ENCODE measurements at places on chromosomes 12 and 14.

DNA sequence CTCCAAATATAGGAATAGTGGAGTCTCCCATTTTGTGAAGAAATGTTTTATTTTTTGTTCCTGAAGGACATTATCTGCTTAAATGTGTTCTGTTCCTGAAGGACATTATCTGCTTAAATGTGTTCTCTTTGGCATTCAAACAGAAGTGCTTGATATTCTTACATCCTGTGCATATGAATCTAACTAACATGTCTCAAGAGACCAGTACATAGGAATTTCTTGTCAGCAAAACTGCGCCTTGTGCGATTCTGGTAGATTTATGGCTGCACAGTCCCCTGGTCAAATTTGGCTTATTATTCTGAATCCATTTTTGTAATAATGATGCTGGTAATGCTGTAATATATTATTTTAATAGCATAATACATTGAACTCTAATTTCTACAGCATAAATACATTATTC is 722.4 kb downstream of the NOVA1 start:
- DNase-seq, result no peak

GRCh38 chr12:93812626-93813025 is 135.5 kb downstream of the CRADD start:
- DNase-seq, result no peak

DNA sequence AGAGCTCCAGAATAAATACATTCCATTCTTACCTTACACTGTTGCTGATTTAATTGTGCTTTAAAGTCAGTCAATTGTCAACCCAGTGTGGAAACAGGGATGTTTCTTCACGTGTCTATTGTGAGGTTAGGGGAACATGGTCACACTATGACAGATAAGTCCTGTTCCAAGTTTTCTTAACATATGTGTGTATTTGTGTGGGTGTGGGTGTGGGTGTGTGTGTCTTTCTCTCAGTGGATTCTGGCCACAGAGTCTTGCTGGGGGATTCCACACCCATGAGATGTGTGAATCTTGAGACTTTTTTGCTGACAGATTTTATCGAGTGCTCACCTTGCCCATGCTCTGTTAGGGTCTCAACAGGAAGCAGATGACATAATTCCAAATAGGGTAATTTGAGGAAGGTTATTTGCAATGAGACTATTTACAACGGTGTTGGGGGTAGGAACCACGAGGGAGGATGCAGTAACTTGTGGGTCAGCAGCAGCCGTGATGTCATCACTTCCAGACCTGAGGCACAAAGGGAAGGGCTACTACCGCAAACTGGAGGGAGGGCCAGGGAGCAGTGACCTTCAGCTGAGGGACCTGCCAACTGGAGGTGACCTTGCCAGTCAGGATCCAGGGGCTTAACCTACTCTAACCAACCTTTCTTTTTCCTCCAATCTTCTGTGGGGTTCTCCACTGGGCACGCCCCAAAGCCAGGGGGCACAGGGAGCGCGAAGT is 1.9 kb upstream of the VRK1 start:
- DNase-seq, result no peak

DNA sequence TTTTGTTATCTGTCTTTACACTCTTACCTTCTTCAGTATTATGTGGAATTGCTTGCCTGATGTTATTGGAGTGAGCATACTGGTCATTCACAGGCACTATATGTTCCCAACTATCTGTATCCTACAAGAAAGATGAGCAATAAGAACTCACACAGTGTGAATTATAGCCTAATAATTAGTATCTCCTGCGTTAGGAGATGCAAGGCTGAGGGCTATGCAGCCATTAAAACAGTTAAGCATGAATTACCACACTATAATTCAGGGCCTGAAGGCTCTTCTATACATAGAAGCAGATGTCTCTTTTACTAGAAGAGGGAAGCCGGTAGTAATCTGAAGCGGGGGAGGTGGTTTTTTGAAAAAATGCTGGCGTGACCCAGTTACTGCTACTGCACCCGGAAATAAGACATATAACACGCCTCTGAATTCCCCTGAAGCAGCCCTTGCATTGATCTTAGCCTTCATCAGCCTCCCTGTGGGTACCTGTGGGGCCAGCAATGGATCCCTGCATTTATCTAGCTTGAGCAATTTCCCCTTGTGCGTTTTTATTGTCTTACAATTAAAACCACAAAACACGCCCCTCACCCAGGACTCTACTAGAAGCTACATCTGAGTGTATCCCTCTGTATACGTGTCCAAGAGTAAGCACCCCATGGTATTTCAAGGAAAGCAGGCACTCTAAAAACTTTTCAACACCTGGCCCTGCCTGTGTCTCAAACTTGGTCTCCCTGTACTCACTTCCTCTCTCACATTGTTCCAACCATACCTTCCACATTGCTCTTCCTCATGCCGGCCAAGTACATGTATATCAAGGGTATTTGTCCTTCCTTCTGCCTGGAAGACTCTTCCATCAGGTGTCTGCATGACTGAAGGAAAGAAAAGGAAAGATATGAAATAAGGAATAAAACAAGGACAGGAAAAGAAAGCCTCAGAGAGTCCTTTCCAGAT is 210.9 kb upstream of the ARID2 start:
- DNase-seq, result peak; percentile 68

DNA sequence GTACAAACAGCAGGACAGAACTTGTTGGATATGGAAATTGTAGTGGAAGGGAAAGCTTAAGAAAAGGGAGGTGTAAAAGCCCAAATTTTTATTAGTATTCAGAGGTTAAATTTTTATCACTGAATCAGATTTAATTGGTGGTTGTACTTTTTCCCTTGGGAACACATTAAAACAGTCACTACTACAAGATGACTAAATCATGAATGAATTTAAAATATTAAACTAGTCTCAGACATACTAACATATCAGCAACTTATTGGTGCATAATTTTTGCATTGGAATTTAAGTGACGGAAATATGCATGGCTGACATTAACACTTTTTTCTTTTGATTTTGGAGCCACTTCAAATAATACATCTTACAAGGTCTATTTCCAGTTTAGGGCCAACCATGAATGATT is 27.6 kb downstream of the SAMD4A start:
- DNase-seq, result no peak

DNA sequence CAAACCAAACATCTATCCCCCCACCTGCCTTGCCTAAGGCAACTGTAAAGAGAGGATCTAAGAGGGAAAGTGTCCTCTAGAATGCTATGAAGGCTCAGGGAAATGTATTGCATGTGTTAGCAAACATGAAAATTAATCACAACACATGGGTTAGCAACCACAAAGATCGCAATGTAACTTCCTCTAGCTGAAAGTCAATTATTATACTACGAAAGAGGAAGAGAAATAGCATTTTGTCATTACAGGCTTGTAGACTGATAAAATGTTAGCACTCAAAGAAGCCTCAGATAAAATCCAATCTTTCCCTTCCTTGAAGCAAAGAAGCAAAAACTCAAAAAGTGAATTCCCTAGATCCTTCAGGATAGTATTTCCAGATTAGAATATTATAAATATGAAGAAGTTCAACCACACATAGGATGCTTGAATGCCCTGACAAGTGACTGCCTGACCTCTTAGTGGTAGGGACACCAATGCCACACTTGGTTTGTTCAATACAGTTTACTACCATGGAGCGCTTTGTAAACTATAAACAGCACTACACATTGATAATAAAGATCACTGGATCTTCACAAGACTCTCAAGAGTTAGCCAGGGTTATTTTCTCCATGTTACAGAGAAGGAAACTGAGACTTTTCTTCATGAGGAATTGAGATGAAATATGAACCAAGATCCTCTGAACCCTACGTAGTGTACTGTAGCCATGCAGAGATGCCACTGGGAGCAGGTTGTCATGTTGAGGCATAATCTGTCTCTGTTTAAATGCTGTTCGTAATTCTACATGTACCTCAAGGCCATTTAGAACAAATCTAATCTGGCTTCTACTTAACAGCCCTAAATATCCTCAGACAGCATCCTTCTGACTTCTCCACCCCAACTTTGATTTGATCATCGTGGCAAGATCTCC is 100.7 kb downstream of the ITPR2 start:
- DNase-seq, result no peak

GRCh38 chr12:122785503-122785902 is 11.1 kb downstream of the CCDC62 start:
- DNase-seq, result no peak

DNA sequence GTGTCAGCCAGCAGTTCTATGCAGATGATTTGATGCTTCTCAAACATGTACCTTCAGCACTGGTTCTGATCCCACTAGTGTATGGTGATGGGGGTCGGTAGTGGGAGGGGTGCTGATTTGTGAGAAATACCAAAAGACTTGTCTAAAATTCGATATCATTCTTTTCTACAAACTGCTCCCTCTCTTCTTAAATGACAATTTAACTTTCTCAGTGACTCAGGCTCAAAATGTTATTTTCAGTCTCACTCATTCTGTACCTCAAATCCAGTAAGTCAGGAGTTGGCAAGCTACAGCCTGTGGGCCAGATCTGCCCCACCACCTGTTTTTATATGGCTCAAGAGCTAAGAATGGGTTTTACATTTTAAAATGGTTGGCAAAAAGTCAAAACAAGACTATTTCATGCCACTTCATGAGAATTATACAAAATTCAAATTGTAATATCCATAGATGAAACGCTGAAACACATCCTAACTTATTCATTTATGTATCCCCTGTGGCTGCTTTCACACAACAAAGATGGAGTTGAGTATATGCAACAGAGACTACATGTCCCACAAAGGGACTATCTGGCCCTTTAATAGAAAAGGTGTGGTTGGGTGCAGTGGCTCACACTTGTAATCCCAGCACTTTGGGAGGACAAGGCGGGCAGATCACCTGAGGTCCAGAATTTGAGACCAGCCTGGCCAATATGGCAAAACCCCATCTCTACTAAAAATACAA is 6.6 kb upstream of the NOP2 start:
- DNase-seq, result peak; percentile 57

GRCh38 chr12:11509326-11509725 is 114.0 kb upstream of the PRB2 start:
- no peak for DNase-seq

- no peak for DNase-seq
These were observed 32.8 kb upstream of the TOMM20L start for GRCh38 chr14:58362798-58363412.

- no peak for DNase-seq
These were observed 945.4 kb upstream of the FLRT2 start for GRCh38 chr14:84584511-84584910.

GRCh38 chr12:18158774-18159557 is 69.0 kb upstream of the RERGL start:
- no peak for DNase-seq

DNA sequence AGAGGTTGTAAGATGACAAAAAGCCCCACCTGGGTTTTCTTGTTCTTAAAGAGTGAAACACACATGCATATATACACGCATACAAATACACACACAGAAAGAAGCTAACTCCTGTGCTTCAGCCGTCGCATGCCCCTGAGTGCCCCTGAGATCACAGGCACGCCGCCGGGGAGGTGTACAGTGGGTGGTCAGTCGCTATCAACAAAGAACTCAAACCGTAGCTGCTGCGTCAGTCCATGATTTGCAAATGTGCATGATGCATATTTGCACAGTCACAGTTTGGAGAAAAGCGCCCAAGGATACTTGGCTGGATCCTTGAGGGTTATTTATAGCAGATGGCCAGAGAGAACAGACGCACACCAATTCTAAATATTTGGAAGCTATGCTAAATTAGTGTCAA is 206.9 kb downstream of the TMEM132D start:
- no peak for DNase-seq

DNA sequence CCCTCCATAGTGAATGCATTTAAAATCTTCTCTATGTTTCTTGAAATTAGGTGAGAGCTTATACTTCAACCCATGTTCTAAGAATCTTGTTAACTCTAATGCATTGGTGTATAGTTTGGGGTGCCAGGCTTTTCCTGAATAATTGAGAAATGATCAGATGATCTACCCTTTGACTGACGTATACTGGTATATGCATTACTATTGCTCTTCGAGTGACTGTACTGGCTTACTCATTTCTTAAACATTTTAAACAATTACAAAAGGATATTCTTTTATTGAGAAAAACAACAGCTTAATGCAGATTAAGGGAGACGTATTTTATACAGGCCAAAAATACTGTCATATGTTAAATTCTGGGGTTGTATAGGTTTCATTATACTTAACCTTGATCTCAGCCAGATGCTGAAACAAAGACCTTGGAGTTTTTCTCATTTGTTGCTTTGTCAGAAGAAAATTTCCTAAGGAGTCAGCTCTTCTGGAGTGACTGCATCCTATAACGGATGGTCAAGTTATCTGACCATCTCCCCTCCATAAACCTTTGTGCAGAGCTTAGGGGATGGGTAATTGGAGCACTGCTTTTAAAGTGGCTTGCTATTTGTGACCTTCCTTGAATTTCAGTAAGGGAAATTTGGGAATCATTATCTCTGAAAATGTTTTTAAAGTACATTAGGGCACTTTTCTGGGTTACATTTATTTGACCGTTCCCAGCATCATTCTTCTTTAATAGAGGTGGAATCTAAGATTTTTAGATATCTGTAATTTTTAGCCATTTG is 507.6 kb downstream of the PCNX1 start:
- no peak for DNase-seq

GRCh38 chr12:114945351-114945750 is 261.4 kb upstream of the TBX3 start:
- DNase-seq, result no peak

- no peak for DNase-seq
These were observed 230.5 kb upstream of the EGLN3 start for GRCh38 chr14:34181338-34181737.

GRCh38 chr12:98260276-98260675 is 255.1 kb upstream of the TMPO start:
- no peak for DNase-seq

DNA sequence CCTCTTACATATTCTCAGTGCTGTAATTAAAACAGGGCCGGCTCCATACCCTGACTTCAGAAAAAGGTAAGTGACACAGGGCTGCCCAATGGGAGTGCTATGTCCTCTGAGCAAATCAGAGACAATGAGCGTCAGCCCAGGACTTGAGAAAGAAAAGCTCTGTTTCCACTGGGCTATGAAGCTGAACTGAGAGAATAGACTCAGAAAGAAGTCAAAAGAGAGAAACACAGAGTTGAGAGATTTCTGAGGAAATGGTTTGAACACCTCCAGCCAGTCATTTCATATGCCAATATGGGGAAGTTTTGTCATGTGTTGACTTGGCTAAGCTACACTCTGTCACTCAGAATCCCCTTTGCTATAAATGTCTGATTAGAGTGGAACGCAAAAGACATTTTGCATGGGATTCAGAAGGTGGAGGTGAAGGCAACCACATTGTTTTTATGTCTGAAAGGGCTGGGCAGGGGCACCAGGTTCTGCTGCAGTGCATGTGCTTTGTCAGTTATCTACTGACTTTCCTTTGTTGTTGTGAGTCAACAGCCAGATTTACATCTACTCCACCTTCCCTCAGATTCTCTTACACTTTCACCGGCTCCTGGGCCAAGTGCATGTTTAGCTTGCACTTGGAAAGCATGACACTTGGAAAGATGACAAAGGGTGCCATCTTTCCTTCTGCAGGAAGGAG is 313.3 kb downstream of the DUSP6 start:
- peak; percentile 86 for DNase-seq

GRCh38 chr12:46133751-46134150 is 135.1 kb downstream of the SLC38A1 start:
- DNase-seq, result no peak
